ENCODE measurements at places on chromosomes 1 and 21. TPM values are rescaled to one million over a fixed set of nuclear protein-coding genes. Genes with fewer than 3 reads are reported as not detected.

GRCh38 chr1:45266151-45266801 is 59.9 kb upstream of the ZSWIM5 start:
- no peak for DNase-seq

- DNase-seq = no peak
Measured at GRCh38 chr1:3389093-3389833, 65.2 kb upstream of the ARHGEF16 start.

DNA sequence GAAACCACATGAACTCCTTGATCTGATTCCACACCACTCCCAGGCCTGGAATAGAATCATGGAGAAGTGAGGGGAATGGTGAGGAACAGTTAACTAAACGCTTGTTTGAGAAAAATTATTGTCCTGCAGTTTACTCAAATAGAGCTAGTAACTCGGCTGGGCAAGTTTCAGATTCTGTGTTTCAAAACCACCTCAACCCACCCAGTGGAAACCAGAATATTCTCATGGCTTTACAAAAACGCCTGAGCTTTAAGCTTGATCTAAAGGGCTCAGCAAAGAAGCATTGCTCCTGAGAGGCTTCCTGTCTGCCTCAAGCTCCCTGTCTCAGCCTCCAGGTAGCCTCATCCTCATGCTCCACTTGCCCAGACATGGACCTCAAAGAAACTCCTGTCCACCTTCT is 16.6 kb downstream of the TCHHL1 start:
- no peak for DNase-seq

The RPTN gene
- 0.09 TPM for total RNA-seq
